IPS-NIHi11 (cell line): ENCODE measurements at places on chromosomes 3 and 15.

DNA sequence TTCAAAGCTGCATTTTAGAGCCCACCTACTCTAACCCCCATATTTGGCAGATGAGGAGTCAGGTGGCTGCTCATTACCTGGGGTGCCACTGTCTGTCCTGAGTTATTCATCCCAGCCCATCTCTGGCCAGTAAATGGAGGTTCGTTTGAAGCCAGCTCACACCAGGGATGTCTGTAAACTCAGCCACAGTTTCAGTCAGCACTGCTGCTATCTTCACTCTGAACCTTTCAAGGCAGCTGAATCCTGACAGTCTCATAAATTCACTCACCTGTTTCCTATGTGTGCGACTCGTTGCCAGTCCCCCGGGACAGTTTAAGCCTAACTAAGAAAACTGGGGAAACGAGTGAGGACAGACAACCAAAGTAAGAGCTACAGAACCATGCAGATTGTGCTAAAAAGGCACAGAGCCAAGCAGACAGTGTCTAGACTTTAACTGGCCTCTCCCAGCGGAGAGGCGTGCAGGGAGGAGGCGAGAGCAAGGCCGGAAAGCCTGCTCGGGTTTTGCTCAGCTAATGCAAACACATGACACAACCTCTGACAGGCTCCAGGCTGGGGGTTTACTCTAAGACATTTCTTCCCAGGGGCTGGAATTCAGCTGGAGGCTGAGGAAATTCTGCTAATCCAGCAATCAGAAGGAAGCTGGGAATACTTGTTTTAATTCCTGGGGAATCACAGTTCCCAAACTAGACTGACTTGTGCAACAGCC lies 12.0 kb downstream of the FSTL1 start:
- no peak for DNase-seq

- no peak for DNase-seq
Observed at GRCh38 chr3:78707609-78708008, 1060.2 kb downstream of the ROBO1 start.

DNA sequence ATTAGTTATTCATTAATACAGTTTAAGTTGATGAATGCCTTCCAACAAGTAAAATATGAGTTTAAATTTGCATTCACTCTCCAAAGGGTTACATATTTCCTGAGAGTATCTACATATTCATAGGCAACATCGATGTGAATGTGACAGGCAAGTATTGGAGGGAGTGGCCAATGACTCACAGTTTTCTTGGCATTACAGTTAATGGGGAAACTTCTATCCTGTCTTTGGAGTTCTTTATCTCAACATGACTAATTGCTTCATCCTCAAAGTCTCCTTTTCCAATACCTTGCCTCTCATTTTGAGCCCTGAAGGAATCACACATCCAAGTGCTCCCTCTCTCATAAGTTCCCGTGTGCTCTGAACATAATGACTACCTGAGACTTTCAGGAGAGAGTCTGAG lies 439.7 kb upstream of the FRG2C start:
- no peak for DNase-seq

DNA sequence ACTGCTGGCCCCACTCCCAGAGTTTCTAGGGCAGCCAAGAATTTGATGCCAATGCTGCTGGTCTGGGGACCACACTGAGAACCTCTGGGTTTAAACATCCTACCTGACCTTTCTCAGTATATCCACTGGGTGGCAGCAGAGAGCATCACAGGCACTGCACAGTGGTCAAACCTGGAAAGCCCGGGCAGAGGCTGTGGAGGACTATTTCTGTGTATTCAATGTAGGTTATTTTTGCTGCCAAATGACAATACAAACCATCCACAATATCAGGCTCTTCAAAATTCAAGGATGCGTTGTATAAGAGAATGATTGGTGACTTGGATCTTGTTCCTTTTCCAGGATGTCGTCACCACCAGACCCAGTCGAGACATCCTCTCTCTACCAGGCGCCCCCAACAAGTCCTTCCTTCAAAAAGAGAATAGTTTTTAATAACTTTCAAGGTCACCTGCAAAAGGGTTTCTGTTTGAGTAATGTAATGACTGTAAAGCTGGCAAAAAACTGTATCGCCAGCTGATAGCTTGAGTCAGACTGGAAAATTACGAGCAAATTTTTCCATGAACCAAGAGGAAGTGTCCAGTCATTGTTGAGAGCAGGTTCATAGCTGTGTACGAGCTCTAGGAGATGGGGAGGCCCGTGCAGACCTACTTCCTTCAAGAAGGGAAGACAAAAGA lies 30.5 kb upstream of the MYZAP start:
- peak; percentile 73 for DNase-seq

- DNase-seq: peak; percentile 35
Observed at GRCh38 chr15:83290236-83290635, 5.8 kb upstream of the BNC1 start.

- peak; percentile 98 for DNase-seq
Observed at GRCh38 chr15:78540141-78540870, at the start of gene PSMA4. PSMA4 (plus strand) TSS chr15:78540444; CDS start chr15:78541928, 1,484 bp downstream.

DNA sequence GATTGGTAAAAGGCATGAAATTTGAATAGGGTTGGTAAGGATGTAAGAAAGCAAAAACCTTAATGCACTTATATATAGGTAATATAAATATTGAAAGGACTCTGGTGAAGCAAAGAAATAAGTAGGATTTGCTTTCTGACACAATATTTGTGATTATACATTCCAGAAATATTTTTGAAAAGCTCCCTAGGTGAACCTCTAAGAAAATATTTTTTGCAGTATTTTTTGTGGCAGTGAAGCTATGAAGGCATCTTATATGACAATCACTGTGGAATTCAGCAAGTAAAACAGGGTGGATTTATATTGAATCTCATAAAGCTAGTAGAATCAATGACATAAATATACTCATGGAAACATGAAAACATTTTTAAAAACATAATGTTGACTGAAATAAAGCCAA lies 119.6 kb upstream of the EPHA3 start:
- no peak for DNase-seq

DNA sequence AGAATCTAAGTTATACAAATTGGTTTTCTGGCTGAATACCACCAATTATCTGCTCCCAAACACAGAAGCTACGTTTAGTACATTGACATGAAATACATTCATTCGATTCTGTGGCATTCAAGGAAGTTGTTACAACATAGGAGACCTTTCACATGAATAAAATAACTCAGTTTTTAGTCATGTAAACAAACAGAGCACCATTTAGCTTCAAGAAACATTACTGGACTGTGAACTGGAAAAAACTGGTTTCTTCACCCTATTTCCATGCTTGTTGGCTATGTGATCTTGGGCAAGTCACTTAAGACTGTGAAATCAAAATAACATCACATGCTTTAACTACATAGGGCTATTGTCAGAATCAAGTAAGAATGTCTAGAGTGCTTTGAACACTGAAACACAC lies 46.2 kb downstream of the NRG4 start:
- DNase-seq: no peak

GRCh38 chr3:175374705-175375104 lies 515.6 kb downstream of the NAALADL2 start:
- DNase-seq: no peak

GRCh38 chr3:164387236-164387635 lies 691.1 kb downstream of the SI start:
- DNase-seq: no peak

DNA sequence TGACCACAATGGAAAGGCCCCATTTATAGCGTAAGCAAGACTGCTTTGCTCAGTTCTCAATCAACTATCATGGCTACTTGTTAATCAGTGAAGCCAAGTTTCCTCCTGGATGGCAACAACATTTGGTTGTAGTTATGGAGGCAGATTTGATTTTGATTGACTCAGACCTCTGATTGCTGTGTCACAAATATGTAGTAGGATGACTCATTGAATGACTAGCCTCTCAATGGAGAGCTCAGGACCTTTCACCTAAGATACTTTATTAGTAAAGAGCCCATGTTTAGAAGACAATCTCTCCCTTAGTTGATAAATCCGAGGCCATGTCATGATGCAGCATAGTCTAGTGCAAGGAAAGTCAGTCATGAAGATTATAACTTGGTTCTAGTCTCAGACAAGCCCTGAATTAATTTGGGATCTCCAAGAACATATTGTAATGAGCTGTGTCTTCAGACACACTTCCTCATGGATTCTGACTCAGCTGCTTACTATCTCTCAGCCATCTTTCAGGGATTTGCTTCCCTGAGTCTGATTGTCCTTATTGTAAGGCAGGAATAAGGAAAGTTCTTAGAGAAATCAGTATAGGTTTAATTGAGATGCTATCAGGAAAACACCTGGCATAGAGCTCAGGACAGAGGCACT lies 397.4 kb upstream of the TMCO5A start:
- no peak for DNase-seq
